ENCODE measurements at places on chromosomes 1 and 21.
A peak's percentile ranks its signal among the peaks of the same experiment; 100 is the strongest.

DNA sequence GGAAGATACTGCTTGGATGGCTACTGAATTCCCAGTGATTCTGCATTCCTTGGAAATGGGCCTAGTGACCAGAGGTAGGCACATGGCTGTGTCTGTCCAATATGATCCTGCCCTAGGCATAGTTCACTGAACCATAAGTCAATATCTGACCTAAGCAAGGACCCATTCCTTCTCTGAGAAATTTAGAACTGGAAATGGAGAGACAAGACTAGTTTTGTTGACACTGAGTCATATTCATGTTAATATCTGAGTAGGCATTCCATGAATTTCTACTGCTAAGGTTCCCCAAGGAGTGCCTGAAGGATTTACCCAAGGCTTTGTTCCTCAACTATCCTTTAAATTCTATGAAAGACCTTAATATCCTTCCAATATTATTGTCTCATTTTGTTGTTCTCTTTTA, 329.8 kb upstream of the BEND5 start:
- DNase-seq, result no peak

DNA sequence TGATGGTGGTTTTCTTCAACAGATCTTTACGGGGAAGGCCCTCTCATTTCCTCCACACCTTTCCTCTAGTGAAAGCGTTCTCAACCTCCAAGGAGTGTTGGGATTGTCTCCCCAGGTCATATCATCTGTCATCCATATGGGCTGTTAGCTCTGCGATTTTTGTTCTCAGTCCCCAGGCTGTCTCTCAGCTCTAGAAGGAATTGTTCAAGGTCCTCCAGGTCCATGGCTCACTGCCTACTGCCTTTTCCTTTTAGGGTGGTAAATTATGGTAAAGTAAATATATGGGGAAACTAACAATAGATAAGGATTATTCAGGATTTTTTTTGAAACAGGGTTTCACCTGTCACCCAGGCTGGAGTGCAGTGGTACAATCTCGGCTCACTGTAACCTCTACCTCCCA, 37.6 kb downstream of the ELF3 start:
- no peak for DNase-seq

- DNase-seq, result no peak
Observed at GRCh38 chr1:53519421-53519820, 60.2 kb downstream of the DMRTB1 start.

DNA sequence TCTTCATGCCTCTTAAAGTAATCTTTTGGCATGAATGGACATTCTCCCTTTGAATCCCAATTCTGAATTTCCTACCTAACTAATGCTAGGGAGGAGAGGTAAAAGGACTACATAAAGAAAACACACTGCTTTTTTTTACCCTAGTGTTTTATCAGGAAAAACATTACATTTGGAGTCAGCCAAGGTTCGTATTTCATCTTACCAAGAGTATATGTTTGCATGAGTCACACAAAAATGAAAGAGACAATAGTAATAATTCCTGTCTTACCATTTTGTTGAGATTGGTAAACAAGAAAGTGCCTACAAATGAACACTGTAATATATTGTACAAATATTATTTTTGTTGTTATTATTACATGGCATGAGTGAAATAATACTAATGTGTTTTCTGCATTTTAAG, 112.9 kb upstream of the WARS2 start:
- no peak for DNase-seq

DNA sequence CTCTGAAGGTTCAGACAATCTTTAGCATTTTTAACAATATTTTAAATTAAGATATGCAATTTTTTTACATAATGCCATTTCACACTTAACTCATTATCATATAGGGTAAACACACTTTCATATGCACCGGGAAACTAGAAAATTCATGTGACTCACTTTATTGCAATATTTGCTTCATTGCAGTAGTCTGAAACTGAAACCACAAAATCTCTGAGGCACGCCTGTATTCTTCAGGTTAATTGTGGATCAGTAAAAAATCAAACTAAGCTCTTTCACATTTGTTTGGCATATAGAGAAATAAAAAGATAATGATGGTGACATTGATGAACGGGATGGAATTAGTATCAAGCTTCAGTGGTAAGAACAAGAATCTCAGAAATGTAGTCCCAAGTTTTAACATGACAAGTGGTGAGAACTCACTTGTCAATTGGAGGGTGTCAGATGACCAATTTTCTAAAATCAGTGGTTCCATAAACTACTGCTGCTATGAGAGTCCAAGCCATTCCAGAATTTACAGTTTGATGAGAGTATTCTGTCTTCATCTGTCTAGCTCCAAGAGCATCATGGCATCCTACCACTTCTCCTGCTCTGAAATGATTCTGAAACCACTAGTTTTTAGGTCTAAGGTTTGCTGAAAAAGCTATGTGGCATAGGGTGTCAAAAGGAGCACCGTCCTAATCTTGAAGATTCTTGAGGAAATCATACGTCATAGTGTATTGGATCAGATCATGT, 281.0 kb downstream of the PTPRC start:
- DNase-seq, result no peak

DNA sequence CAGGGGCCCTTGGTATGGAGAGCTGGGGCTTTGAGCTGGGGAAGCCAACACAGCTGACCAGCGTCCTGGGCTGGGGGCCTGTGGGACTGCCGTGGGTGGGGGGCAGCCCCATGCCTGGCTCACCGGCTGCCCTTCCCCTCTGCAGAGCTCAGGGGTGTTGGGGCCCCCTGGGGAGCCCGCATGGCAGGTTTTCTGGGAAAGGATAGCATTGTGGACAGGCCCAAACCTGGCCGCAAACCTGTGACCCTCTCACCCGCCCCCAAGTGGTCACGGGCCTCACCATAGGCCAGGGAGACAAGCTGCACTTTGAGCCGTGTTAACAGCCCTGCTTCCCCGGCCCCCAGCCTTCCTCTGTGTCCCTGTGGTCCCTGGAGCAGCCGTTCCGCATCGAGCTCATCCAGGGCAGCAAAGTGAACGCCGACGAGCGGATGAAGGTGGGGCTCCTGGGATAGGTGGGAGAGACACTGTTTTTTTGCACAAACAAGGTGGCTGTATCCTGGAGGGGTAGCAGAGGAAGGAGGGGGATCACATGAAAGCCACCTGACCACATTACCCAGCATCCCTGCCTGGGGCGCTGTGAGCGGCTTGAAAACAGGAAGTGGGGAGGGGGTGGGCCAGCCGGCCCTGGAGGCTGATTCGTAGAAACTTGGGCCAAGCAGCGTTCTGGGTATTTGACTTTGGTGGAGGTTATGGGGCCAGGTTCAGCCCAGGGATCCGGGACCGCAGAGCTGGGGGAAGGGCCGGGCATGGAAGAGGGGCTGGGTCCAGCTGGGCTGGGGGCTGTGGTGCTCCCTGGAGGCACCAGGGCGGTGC, 65.9 kb downstream of the PIK3CD start:
- no peak for DNase-seq

GRCh38 chr1:238223076-238223640, 332.4 kb upstream of the ZP4 start:
- no peak for DNase-seq

GRCh38 chr1:165075725-165076370, 280.7 kb downstream of the LMX1A start:
- no peak for DNase-seq

- DNase-seq, result peak; percentile 46
Observed at GRCh38 chr1:119686661-119687060, 25.1 kb upstream of the PHGDH start.

DNA sequence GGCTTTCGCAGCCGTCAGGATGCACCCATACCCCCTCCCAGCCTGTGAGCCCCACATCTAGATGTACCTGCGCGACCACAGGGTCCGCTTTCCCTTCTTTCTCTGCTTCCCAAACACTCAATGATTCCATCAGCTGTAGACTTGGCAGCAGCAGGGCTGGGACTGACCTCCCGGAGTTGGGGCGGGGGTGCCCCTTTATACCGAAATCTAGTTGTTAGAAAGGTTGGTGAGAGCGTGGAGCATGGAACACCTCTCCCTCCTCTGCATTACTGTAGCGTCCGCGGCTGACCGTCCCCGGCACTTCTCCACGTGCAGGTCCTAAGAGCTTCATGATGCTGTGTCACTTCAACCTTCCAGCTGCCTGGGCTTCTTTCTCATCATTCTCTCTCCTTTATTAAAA, 21.1 kb upstream of the ACTRT2 start:
- no peak for DNase-seq

DNA sequence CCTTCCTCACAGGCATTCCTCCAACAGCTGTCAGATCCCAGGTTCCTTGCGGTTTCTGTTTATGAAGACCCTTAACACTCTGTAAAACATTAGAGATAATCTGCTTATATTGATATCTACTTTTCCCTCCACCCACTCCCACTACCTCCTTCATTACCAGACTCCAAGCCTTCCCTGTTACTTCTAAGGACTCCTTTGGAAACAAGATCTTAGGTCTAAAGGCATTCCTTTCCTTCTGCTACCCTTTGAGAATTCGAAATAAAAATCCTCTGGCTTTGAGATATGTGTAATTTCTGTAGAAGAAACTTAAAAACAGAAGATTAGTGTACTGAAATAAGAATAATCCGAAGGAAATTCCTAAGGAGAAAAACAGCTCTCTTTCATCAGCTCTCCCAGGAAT, 23.7 kb upstream of the LYPLAL1 start:
- no peak for DNase-seq

- DNase-seq, result no peak
Observed at GRCh38 chr1:182586380-182586779, 2.7 kb downstream of the RNASEL start.

GRCh38 chr1:65744731-65745130, 48.0 kb upstream of the PDE4B start:
- DNase-seq, result no peak

DNA sequence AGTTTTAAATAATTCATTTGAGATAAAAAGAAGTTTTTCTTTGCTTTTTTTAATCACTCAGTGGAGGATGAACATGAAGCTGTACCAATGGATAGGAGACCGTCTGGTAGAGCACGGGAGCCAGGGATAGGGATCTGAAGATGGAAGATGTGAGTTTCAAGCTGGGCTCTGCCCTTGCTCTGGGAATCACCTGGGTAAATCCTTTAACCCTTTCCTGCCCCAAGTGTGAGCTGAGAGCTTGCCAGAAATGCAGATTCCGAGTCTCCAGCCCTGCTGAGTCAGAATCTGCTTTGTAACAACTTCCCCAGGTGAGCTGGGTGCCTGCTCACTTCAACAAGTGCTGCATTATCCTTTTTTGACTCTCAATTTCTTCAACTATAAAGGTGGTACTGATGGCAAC, 44.1 kb downstream of the ERG start:
- no peak for DNase-seq

All from NCI-H1105 (cell line).